Caudate nucleus (tissue), 63 donors: ENCODE measurements at places on chromosomes 6 and 20.

- DNase-seq: no peak
Observed at GRCh38 chr6:29014729-29015608, 9.9 kb upstream of the ZNF311 start.

GRCh38 chr20:36051318-36052116 is 83.1 kb downstream of the CNBD2 start:
- no peak for DNase-seq

- DNase-seq: no peak
Observed at GRCh38 chr20:45456632-45457031, 12.9 kb upstream of the WFDC2 start.

GRCh38 chr20:59777331-59777725 is 156.1 kb downstream of the SYCP2 start:
- DNase-seq: no peak

DNA sequence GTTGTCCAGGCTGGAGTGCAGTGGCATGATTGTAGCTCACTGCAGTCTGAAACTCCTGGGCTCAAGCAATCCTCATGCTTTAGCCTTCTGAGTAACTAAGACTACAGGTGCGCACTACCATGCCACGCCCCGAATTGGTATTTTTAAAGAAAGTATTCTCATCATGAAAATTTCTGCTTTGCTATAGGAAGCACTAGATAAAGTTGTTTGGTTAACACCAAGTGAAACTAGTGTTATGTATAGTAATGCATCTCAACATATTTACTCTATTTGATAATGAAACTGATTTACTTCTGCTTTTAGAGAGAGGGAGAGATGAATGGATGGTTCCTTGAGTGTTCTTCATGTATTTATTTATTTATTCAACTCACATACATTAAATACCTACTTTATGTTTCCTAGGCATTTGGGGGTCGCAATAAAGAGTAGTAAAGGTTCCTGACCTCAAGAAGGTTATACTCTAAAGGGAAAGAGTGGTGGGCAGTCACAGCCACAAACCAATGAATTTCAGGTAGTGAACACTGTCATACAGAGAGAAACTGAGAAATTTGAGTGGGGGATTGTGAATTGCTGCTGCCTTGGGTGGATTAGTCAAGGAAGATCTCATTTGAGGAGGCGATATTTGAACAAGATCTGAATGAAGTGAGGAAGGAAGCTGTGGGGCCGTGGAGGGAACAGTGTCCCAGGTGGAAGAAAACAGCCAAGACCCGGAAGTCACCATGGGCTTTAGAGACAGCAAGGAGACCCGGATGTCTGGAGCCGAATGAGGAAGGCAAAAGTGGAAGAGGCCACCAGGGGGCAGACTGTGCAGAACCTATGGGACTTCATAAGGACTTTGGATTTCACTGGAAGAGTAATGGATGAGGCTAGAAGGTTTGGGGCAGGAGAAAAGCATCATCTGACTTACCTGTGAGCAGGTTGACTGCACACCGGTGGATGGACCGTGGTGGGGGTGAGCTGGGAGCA is 185.6 kb downstream of the TSHZ2 start:
- DNase-seq: no peak

- DNase-seq: no peak
Observed at GRCh38 chr6:127550403-127550802, 26.6 kb upstream of the C6orf58 start.

DNA sequence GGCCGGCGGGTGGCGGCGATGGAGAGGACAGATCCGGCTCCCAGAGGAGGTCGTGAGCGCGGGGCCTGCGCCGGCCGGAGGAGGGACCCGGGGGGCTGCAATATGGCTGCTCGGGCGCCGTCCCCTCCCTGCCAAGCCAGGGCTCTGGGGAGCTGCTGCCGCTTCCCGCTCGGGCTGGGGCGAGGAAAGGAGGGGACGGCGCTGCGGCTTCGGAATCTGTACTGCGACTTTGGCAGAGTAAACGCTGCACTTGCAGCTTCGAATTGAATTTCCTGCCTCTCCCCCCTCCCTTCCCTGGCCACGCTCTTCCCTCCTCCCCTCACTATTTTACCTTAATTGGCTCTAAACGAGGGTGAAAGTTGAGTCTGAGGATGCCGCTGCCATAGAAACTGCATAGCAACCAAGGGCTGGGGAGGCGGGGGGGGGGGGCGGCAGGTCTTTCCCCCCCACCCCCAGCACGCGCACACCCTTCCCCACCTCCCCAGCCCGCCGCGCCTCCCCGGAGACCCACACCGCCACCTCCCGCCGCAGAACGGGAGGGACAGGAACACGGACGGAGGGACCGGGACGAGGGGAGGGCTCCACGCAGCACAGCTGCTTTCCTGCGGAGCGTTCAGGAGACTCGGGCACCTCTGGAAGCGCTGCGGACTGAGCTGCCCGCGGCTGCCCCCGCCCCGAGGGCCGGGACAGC is 93.9 kb downstream of the RNASET2 start:
- DNase-seq: peak; percentile 50

DNA sequence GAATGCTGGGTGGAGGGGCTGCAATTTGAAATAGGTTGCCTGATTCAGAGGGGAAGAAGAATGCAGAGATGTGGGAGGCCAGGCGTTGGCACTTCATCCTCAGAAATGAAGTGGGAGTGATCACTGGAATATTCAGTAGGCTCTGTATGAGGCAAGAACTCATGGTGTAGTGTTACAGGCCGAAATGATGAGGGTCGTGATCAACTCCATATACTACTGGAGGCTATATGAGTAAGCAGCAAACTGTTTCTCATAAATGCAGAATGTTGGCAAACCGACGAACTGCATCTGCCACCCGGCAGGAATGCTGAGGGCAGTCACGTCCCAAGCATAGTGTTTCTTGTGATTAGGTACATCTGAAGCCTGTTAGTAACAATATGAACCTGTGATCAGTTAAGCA is 12.7 kb downstream of the KCNS1 start:
- DNase-seq: no peak

DNA sequence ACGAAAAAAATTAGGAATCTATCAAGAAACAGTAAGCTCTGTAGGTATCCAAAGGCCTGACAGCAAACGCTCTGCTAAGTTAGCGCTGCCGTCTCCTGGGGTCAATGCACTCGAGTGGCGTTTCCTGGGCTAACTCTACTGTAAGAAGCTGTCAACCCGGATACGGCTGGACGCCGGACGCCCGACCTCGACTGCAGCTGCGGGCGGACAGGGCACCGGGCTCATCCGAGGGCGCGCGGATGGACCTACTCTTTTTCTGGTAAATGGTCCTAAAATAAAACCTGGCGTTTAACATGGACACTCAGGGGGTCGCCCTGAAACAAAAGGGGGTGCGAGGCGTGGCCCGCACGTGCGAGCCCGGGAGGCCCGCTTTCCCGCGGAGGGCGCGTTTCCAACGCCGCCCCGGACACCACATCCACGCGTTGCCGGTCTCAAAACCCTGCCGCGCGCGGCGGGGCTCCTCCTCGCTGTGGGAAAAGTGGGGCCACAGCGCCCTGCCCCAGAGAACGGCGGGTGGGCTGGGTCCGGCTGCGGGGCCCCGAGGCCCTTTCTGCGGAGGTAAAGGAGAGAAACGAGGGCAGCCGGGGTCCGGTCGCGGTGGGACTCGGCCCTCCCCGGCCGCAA is 537 bp downstream of the TCP1 start:
- DNase-seq: no peak

GRCh38 chr6:154996016-154996590 is 988 bp downstream of the TIAM2 start:
- DNase-seq: no peak

DNA sequence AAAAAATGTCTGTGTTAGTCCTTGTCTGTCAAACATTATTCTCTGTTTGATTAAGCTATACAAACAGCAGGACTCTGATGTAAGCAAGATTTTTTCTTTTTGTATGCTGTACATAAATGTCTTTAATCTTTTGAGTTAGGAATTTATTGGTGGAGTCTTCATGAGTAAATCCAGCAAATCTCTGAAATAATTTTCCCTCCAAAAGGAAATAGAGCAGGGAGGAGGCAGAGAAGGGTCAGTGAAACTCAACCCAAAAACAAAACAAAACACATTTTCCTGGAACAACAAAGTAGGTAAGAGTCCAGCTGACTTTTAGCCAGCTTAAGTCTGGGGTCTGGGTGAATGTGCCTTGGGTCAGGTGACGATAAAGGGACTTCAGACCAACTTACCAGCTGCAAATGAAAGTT is 113.7 kb downstream of the FOXA2 start:
- DNase-seq: no peak

GRCh38 chr6:136335736-136336363 is 46.2 kb upstream of the BCLAF1 start:
- no peak for DNase-seq

DNA sequence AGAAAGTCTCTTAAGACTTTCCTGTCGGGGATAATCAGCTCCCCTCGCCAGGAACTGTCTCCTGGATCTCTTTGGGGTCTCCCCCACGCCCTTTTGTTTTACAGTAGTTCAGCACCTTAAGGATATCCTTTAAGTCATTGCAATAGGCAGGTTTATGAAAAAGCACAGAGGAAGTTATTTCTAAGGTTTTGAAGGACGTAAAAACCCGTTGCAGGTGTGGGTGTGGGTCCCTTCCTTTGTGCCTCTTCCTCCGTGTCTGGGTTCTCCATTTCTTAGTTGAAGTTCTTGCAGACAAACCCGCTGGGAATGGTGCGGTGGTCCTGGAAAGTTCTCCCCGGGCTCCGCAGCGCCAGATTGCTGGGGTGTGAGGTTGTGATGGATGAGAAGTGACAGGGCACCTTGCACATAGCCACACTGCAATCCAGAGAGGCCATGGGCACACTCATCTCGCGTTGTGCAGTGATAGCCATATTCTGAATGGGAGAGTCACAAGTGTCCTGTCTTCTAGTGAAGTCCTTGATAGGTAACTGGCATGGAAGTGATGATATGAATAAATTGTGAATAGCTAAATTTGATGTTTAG is 65.2 kb downstream of the GTF2H5 start:
- DNase-seq: no peak

DNA sequence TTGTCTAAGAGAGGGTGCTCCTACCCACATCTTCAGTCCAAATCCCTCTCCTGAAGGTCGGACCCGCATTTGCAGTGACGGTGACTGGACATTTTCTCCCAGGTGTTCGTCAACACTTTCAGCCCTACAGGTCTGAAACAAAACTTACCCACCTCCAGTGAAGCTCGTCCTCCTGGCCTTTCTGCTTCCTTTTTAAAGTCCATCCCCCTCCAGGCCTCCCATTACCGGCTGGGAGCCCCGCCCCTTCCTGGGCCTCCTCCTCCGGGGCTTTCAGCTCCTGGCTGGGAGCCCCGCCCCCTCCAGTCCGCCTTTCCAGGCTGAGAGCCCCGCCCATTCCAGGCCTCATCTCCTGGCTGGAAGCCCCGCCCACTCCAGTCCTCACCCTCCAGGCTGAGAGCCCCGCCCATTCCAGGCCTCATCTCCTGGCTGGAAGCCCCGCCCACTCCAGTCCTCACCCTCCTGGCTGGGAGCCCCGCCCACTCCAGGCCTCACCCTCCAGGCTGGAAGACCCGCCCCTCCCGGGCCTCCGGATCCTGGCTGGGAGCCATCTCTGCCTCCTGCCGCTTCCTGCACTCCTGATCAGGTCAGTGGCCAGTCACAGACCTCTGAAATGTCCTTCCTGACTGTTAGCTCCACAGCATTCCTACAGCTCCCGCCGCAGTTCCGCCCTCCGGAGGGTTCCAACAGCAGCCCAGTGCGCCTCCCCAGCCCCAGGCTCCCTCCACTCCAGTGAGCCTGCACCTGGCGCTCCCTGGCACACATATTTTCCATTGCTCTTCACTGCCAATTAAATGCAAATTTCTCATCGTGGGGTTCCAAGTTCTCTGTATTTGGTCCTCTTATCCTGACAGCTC is 98.5 kb downstream of the LY86 start:
- peak; percentile 7 for DNase-seq

- no peak for DNase-seq
Observed at GRCh38 chr6:146896062-146896813, 297.5 kb downstream of the ADGB start.

DNA sequence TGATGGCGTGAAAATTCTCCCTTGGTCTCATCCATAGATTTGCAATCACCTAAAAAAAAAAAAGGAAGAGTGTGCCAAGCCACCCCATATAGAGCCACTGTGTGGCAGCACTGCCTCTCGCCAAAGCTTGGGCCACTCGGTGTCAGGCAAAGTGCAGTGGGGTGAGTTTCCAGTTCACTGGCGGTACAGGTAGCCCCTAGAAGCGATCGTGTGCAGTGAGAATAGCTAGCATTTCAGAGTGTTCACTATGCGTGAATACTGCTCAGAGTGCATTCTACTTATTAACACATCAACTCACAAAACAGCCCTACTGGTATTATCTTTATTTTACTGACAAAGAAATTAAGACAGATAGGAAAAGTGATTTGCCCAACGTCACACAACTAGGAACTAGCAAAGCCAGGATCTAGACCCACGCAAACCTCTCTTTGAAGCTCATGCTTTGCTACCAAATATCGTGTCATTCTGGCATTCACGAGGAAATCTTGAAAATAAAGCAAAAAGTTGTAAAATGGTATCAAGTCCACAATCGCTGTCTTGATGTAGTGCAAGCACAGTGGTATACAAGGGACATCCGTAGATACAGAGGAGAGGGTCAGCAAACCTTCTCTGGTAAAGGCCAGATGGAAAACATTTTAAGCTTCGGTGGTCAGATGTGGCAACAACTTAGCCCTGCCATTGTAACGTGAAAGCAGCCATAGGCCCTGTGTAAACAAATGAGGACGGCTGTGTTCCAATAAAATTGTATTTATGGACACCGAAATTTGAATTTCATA is 10.4 kb upstream of the GCNT2 start:
- DNase-seq: peak; percentile 31

GRCh38 chr6:15763364-15763763 is 100.5 kb upstream of the DTNBP1 start:
- no peak for DNase-seq

GRCh38 chr6:91976797-91977196 is 1389.9 kb upstream of the MAP3K7 start:
- DNase-seq: no peak

- no peak for DNase-seq
Observed at GRCh38 chr6:79009819-79010218, 68.2 kb downstream of the PHIP start.

DNA sequence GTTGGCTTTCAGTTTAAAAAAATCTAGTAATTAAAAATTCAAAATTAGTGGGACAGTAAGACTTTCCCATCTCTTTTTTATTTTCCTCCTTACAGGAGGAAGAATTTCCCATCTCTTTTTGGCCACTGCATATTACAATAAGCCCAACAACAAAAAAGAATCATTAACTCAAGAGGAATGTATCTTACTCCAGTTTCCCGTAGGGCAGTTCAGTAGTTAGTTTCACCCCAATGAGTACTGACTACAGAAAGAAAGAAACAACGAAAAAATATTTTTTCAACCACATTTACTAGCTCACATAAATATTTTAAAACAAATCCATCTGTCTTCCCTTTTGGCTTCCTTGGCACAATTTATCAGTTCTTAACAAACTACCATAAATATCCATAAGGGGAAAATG is 14.9 kb upstream of the BLOC1S5 start:
- no peak for DNase-seq
